ENCODE measurements at places on chromosomes 1 and 21.

- H3K27me3 ChIP-seq = no peaks in the 10 kb centered on the region
- no peak overlapping the region for H3K4me3 ChIP-seq
- no peak for DNase-seq
- no peaks in the 10 kb centered on the region for H3K4me1 ChIP-seq
Observed at GRCh38 chr1:56931211-56931610, 34.6 kb downstream of the C8B start.

GRCh38 chr1:115893545-115893944, 52.6 kb upstream of the NHLH2 start:
- no peak overlapping the region for H3K27ac ChIP-seq
- no peak for DNase-seq
- peaks cover 8% of the 10 kb centered on the region for H3K4me1 ChIP-seq
- H3K27me3 ChIP-seq = no peaks in the 10 kb centered on the region
- no peak overlapping the region for H3K4me3 ChIP-seq
- no peaks in the 10 kb centered on the region for H3K36me3 ChIP-seq

DNA sequence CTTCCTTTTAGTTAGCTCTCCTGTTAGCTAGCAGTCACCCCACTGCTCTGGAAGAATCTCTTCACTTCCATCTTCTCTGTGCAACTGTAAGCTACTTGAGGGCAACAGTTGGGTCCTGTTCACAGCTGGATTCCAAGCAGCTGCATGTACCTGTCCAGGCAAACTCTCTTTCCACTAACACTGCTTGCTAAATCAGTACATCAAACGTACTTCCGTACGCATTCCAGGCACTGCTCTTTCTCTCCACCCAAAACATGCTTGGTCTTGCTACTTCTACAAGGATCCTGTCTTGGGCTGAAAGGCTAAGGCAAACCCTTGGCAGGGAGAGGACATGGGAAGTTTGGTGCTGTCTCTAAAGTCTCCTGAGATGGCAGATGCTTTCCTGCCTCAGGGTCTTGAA, 139.2 kb upstream of the CACNA1E start:
- H3K27me3 ChIP-seq = no peaks in the 10 kb centered on the region
- H3K4me3 ChIP-seq = no peak overlapping the region
- H3K27ac ChIP-seq = no peak overlapping the region
- no peak for DNase-seq
- no peaks in the 10 kb centered on the region for H3K4me1 ChIP-seq

DNA sequence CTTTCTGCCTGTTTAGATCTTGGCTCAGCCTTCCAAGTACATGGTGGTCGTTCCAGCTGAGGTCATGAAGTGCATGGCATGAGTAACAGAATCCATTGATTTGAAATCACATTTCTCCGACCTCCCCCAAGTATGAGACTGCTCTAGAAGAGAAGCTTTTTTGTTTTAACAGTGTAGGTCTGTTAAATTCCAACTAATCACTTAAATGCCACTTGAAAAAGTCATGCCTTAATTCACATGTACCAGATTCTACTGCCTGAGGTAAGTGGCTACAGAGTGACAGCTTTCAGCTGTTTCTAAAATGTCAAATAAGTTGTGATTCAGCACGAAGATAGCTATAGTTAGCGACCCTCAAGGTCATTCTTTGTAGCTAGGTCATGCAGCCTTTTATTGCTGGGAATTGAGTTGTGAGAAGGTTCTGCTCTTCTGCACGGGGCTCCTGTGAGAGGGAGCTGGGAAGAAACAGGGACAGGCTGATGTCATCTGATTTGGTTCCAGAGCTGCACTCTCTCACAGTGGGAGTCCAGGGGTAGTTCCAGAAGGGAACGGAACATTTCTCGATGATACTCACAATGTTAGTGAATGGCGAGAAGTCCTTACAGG, 112.7 kb downstream of the VPS13D start:
- H3K27me3 ChIP-seq = no peaks in the 10 kb centered on the region
- peak overlapping the region; percentile 69 for H3K27ac ChIP-seq
- no peak overlapping the region for H3K4me3 ChIP-seq
- peaks cover 2% of the 10 kb centered on the region for H3K36me3 ChIP-seq
- DNase-seq = no peak

DNA sequence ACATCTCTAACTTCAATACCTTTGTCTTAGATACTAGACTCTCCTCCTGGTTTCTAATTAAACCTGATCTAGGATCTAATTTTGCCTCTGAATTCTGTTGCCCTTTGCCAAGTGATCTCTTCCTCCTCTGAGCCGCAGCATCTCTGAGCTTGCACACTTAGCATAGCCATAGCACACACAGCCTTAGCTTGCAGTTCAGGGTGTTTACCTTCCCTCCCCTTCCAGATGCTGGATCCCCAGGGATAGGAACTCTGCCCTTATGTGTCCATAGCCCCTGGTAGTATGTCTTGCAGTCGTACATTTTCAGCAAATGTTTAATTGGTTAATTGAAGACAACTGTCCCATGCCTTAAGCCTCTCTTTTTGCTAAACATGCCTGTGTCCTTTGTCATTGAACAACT, 30.3 kb downstream of the SELL start:
- no peaks in the 10 kb centered on the region for H3K36me3 ChIP-seq
- DNase-seq = no peak
- H3K27ac ChIP-seq = no peak overlapping the region
- H3K4me3 ChIP-seq = no peak overlapping the region

GRCh38 chr1:214303141-214303930, 22.4 kb downstream of the SMYD2 start:
- H3K36me3 ChIP-seq = no peaks in the 10 kb centered on the region

DNA sequence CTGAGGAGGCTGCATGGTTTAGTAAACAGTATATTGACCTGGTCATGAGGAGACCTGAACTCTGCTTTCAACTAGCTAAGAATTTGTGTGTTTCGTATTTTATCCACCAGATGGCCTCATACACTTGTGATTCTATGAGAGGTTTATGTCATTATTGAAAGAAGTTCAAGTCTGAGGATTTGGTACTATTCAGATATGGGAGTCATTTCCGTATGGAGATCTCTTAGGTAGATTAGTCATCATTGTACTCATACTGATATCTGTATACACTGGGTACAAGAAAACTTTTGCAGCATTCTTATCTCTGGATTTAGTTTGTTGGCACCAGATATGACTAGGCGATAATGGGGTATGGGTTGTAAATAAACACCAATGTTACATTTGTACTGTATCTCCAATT, 26.6 kb downstream of the ATF6 start:
- no peak overlapping the region for H3K27ac ChIP-seq
- H3K4me1 ChIP-seq = peaks cover 6% of the 10 kb centered on the region
- peaks cover 15% of the 10 kb centered on the region for H3K36me3 ChIP-seq
- no peaks in the 10 kb centered on the region for H3K27me3 ChIP-seq
- H3K4me3 ChIP-seq = no peak overlapping the region

DNA sequence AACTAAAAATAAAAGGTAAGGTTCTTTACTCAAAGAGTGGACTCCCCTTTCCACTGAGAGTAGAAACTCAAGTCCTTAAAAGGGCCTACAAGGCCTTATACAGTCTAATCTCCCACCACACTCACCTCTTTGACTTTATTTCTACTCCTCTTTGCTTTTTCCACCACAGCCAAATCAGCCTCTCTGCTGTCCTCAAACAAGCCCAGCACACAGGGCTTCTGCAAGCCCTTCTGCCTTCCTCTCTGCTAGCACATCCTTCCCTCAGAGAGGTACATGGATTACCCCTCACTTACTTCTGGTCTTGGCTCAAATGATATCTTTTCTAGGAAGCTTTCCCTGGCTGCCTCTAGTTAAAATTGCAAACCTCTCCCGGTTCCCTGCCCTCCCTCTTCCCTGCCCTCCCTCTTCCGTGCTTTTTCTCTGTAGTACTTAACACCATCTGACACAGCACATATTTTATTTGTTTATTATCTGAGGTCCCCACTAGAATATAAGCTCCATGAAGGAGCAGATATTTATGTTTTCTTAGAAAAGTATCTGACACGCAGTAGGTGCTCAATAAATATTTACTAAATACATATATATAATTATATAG, 1.7 kb downstream of the LYST start:
- no peaks in the 10 kb centered on the region for H3K36me3 ChIP-seq
- H3K27ac ChIP-seq = no peak overlapping the region
- peaks cover 20% of the 10 kb centered on the region for H3K4me1 ChIP-seq
- no peaks in the 10 kb centered on the region for H3K27me3 ChIP-seq

GRCh38 chr1:228998179-228998578, 262.9 kb downstream of the RHOU start:
- no peak overlapping the region for H3K27ac ChIP-seq
- H3K27me3 ChIP-seq = no peaks in the 10 kb centered on the region
- no peaks in the 10 kb centered on the region for H3K36me3 ChIP-seq
- no peak for DNase-seq
- H3K4me1 ChIP-seq = no peaks in the 10 kb centered on the region

- no peaks in the 10 kb centered on the region for H3K27me3 ChIP-seq
- no peak for DNase-seq
- no peaks in the 10 kb centered on the region for H3K4me1 ChIP-seq
Observed at GRCh38 chr1:6991266-6991665, 206.0 kb downstream of the CAMTA1 start.

DNA sequence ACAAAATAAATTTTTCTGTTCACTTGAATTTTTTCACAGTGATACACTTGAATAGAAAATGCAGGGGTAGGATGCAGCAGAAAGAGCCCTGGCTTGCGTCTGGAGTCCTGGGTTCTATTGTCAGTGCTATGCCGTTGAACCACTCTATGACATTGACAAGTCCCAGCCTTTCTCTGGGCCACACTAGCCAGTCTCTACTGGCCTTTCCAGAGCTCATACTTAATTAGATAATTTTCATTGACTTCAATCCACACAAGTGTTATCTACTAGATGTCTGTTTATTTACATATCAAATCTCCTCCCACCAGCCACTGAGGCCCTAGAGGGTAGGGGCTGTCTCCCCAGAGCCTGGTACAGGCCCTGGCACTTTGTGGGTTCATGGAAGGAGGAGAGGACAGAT, 15.5 kb upstream of the CELA3B start:
- peaks cover 36% of the 10 kb centered on the region for H3K4me1 ChIP-seq
- no peak overlapping the region for H3K4me3 ChIP-seq
- H3K36me3 ChIP-seq = no peaks in the 10 kb centered on the region

DNA sequence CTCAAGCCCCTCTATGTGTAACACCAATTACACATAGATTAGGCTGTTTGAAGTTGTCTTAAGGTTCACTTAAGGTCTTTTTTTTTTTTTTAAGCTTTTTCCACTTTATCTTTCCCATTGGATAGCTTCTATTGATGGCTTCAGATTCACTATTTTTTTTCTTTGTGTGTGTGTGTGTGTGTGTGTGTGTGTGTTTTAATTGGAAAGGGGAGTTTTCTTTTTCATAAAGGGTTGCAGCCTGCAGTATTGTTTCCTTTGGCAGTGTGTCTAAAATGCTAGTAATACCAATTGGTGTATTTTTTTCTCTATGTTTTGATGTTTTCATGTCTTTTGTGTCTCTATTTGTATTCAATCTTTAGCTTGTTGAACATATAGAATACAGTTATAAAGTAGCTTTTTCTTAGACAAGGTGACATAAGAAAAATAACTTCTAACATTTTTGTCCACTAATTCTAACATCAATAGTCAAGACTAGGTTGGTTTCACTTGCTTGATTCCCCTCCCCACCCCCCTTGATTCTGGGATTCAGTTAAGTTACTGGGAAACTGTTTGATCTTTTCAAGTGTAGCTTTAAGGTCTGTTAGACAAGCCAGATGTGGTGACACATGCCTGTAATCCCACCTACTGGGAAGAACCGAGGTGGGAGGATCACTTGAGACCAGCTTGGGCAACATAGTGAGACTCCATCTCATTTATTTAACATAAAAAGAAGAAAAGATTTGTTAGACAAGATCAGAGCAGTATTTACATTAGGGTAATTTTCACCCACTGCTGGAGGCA, 21.4 kb downstream of the PRRC2C start:
- no peaks in the 10 kb centered on the region for H3K36me3 ChIP-seq
- no peak overlapping the region for H3K4me3 ChIP-seq
- peaks cover 29% of the 10 kb centered on the region for H3K4me1 ChIP-seq
- no peak overlapping the region for H3K27ac ChIP-seq
- no peaks in the 10 kb centered on the region for H3K27me3 ChIP-seq
- no peak for DNase-seq

- peak; percentile 49 for DNase-seq
- peaks cover 15% of the 10 kb centered on the region for H3K36me3 ChIP-seq
- H3K4me1 ChIP-seq = no peaks in the 10 kb centered on the region
- H3K27me3 ChIP-seq = no peaks in the 10 kb centered on the region
- H3K27ac ChIP-seq = no peak overlapping the region
- no peak overlapping the region for H3K4me3 ChIP-seq
Observed at GRCh38 chr1:203702130-203702577, 62.8 kb upstream of the LAX1 start.

- H3K27ac ChIP-seq = no peak overlapping the region
- H3K4me3 ChIP-seq = no peak overlapping the region
- no peaks in the 10 kb centered on the region for H3K36me3 ChIP-seq
- H3K4me1 ChIP-seq = no peaks in the 10 kb centered on the region
Observed at GRCh38 chr1:205082431-205082830, 1.8 kb downstream of the TMEM81 start.

- H3K36me3 ChIP-seq = no peaks in the 10 kb centered on the region
- H3K4me3 ChIP-seq = no peak overlapping the region
- H3K27me3 ChIP-seq = no peaks in the 10 kb centered on the region
- DNase-seq = no peak
- H3K4me1 ChIP-seq = peaks cover 52% of the 10 kb centered on the region
- H3K27ac ChIP-seq = peak overlapping the region; percentile 64
Observed at GRCh38 chr1:202952818-202953217, 5.3 kb downstream of the ADIPOR1 start.

- no peaks in the 10 kb centered on the region for H3K27me3 ChIP-seq
- no peak overlapping the region for H3K27ac ChIP-seq
- DNase-seq = no peak
- no peaks in the 10 kb centered on the region for H3K4me1 ChIP-seq
Observed at GRCh38 chr1:195415584-195415983, 1192.7 kb downstream of the KCNT2 start.

- peaks cover 12% of the 10 kb centered on the region for H3K4me1 ChIP-seq
- H3K4me3 ChIP-seq = no peak overlapping the region
- H3K27ac ChIP-seq = no peak overlapping the region
- H3K27me3 ChIP-seq = no peaks in the 10 kb centered on the region
Observed at GRCh38 chr1:228272831-228273571, 65.2 kb downstream of the OBSCN start.

GRCh38 chr21:25127007-25127406, 480.3 kb downstream of the MRPL39 start:
- no peaks in the 10 kb centered on the region for H3K27me3 ChIP-seq
- H3K27ac ChIP-seq = no peak overlapping the region
- no peaks in the 10 kb centered on the region for H3K4me1 ChIP-seq
- no peaks in the 10 kb centered on the region for H3K36me3 ChIP-seq

DNA sequence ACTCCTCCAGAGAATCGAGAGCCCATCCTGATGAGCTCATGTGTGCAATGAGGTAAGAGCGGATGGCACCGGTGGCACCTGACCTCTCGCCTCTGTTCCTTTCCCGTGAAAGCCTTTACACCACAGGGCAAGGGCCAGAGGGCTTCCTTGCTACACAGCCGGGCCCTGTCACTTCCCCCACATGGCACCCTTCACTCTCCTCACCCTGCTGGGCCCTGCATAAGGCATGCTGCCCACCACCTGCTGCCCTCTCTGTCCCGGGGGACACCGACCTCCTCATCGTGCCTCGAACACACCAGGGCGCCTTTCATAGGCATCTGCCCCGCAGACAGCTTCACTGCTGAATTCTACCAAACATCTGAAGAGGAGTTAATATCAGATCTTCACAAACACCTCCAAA, 45.1 kb upstream of the C1orf174 start:
- no peak for DNase-seq
- H3K27me3 ChIP-seq = no peaks in the 10 kb centered on the region
- H3K36me3 ChIP-seq = no peaks in the 10 kb centered on the region
- no peaks in the 10 kb centered on the region for H3K4me1 ChIP-seq
